ENCODE measurements at places on chromosomes 13 and 19.

- no peak for DNase-seq
These were observed 79.9 kb upstream of the GSX1 start for GRCh38 chr13:27712421-27712820.

- DNase-seq: no peak
These were observed 37.7 kb downstream of the LHFPL6 start for GRCh38 chr13:39565036-39565949.

DNA sequence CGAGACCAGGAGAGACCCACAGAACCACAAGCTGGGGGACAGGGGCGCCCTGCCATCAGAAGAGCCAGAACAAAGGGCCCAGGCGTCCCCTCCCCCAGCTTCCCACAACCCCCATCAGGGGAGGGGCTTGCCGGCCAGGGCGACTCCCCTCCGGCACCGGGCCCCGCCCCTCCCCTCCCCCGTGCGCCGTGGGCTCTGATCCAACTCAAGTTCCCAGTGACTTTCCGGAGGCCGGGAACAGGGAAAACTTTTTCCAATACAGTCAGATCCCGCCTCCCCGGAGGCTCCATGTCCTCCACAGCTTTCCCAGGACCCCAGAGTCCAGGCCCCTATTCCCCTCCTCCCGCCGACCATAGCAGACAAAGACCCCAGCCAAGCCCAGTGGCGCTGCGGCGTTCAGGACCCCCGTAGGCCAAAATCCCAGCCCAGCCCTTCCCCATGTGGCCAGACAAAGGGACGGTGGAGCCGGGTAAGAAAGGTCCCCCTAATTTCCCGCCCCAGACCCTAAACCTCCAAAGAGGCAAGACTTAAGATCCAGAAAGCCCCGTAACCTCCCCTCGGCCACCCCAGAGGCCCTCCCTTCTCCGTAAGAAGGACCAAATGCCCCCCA is 673 bp downstream of the TEAD2 start:
- no peak for DNase-seq

DNA sequence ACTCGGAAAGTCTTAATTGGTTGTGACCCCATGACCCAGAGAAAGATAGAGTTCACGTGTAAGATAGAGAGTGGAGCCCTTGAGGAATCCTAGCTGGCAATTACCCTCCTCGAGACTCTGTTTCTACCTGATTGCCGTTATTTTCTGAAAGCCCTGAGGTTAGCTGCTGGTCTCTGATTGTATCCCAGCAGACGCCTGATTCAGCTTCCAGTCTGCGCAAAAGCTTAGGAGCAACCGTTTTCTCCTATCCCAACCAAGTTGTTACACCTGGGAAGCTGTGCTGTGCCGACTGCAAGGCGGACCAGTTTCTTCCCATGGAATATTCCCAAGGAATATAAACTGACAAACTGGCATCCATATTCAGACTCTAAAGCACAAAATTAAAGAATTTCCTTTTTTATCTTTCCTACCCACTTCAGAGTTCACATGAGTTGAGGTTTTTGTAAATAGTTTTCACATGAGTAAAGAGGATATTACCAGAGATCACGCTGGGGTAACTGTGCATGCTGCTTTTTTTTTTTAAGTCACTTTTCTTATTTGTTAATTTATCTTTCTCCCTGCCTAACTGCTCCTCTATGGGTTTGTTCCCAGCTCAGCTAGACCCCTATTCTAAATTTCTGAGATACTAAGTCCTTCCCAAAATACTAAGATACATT is 1.5 kb upstream of the TRPC4 start:
- no peak for DNase-seq

DNA sequence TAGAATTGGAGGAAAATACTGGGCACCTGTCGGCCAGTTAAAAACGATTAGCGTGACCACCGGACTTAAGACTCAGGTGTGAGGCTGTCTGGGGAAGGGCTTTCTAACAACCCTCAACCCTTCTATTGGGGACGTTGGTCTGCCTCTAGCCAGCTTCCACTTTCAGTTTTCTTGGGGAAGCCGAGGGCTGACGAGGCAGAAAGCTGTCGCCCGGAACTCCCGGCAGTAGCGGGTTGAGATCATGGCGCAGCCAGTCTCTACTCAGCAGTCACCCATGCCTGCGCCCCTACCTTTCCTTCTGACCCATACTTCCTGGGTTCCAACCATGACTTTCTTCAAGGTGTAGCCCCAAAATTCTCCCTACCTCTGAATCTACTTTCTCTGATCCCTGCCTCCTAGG is 1424.1 kb downstream of the SLITRK1 start:
- DNase-seq: no peak

DNA sequence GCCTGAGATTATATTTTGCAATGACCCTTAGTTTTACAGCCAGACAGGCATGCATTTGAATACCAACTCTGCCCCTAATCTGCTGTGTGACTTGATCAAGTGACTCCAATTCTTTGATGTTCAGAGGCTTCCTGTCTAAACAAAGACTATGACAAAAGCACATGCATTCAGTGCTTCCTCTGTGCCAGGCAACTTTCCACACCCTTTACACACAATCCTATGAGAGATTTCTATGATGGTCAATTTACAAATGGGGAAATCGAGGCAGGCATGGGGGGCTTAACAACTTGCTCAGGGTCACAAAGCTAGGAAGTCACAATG is 3.7 kb upstream of the LYPD3 start:
- no peak for DNase-seq

GRCh38 chr13:25860265-25860664 is 191.6 kb downstream of the SHISA2 start:
- DNase-seq: no peak

DNA sequence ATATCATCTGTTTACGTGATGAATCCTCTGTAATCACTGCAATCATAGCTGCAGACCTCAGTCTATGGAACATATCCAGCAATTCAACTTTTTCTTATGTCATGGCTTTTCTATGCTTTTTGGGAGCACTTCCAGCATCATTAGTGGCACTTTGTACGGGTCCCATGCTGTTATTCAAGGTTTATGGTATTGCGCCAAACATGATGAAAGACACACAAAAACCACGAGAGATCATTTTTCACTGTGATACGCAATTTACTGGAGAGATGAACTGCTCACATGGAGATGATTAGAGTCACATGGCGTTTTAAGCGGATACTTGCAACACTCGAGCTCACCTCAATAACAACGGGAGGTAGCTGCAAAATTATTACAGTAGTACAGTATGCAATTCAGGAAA is 2101.7 kb upstream of the PCDH20 start:
- no peak for DNase-seq

GRCh38 chr13:108268466-108269112 is 929 bp upstream of the TNFSF13B start:
- no peak for DNase-seq

GRCh38 chr19:13861392-13861713 is 15.6 kb upstream of the NANOS3 start:
- no peak for DNase-seq

DNA sequence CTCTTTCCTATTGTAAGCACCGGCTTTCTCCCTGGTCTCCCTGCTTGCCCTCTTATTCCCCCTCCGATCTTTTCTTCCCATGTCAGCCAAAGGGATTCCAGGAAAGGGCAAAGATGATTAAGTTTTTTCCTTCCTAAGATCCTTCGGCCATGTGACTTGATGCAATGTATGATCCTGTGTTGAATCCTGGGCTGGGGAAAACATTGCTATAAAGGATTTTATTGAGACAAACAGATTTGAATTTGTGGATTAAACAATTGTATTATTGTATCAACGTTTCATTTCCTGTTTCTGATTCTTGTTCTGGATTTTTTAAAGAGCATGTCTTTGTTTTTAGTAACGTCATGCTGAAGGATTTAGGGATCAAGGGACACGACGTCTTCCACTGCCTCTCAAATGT is 16.9 kb upstream of the ZNF541 start:
- no peak for DNase-seq

GRCh38 chr19:13016245-13016627 is 21.0 kb downstream of the NFIX start:
- DNase-seq: no peak

DNA sequence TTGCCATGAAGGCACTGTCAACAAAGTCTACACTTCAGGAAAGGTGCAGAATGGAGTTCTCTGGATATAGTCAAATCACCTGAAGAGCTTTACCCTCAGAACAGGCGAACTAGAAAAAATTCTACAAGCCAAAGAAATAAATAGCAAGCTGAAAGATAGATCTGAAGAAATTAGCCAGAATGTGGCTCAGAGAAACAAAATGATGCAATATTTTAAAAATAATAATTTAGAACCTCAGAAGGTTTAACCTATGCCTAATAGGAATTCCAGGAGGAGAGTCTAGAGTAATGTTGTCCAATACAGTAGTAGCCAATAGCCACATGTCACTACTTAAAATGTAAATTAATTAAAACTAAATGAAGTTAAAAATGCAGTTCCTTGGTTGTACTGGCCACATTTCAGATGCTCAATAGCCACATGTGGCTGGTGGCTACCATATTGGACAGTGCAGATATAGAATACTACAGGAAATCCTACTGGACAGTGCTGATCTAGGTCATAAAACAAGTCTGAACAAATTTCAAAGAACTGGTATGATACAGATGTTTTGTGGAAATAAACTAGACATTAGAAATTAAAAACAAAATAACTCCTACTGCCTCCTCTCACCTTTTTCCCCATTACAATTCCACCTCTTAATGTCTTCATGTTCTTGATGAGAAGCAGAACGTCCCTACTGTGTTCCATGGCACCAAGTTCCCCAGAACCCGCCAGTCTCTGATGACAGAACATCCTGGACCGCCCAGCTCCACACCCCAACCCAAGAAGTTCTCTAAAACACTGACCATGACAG is 679 bp upstream of the CDADC1 start:
- no peak for DNase-seq

DNA sequence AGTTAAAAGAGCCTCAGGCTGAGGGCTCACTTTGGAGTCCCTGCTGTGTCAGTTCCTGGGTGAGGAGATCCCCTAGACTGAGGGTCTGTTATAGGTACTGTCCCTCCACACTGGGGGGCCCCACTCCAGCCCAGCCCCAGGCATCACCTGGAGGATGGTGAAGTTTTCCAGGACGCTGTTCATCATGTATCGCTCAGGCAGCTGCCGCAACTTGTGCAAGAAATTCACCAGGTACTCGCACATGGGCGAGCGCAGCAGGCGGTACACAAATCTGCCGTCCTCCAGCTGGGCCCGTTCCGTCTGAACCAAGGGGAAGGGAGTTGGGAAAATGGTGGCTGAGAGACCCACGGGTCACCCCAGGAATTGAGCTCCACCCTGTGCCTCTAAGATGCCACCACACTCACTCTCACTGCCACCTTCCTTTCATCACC is 7.1 kb downstream of the CD37 start:
- DNase-seq: no peak

Measured in activated naive CD8-positive, alpha-beta T cell treated with anti-CD3 and anti-CD28 coated beads, Interleukin-2, amount 10 ng/mL, durations not matched to agents 7 days and 5 days (primary cell).